ENCODE measurements at places on chromosomes 6 and 20.

DNA sequence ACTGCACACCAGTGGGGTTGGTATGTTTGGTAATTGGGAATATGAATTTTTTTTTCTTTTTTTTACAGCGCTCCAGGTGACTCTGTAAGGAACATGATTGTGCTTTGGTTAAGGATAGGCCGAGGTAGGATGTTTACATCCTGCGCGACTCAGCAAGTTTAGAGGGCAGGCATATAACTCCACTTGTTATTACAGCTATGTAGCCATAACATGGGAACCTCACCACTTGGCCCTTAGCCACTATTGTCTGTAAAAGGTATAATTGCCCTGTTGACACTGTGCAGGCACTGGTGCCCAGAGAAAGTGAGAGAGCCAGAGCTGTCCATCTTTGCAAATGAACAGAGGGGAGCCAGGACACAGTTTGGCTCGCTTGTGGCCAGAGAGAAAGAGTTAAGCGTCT lies 172.9 kb downstream of the MCHR2 start:
- no peak for DNase-seq

DNA sequence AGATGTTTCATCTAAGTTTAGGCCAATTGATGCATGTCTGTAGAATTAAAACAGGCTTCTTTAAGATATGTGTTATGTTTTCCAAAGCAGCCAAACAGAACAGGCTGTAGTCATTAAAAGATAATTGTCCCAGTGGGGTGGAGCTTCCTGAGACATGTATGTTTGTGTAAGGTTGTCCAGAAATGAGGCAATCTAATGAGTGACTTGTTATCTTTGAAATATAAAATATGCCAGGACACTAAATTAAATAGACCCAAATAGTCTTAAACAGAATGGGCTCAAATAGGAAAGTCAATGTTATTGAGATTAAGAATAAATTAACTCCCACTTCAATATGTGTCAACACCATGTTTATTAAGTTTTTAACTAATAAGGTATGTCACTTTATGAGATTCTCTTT lies 204.7 kb upstream of the RNF217 start:
- no peak for DNase-seq

DNA sequence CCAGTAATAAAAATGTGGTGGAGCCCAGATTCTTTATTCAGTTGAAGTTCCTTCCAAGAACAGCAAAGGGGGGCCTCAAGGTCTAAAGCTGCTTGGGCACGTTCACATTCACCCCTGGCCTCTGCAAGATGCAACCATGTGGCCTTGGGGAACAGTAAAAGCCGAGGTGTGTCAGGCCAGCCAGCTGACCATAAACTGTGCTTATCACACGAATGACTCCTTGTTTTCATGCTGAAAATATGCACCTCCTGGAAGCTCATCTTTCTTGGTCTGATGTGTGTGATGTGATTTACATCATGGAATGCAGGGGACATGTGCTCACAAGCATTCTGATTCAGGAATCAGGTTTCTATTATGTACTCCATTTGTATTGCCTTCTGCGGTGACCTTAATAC lies 211.6 kb upstream of the MARCKS start:
- peak; percentile 96 for DNase-seq

GRCh38 chr6:110708295-110708950 lies 106.8 kb downstream of the CDK19 start:
- DNase-seq: peak; percentile 36

- DNase-seq: no peak
These were observed 7.7 kb upstream of the CDK5RAP1 start for GRCh38 chr20:33408716-33409654.

- no peak for DNase-seq
These were observed 104.5 kb upstream of the CARMIL1 start for GRCh38 chr6:25174678-25175077.

DNA sequence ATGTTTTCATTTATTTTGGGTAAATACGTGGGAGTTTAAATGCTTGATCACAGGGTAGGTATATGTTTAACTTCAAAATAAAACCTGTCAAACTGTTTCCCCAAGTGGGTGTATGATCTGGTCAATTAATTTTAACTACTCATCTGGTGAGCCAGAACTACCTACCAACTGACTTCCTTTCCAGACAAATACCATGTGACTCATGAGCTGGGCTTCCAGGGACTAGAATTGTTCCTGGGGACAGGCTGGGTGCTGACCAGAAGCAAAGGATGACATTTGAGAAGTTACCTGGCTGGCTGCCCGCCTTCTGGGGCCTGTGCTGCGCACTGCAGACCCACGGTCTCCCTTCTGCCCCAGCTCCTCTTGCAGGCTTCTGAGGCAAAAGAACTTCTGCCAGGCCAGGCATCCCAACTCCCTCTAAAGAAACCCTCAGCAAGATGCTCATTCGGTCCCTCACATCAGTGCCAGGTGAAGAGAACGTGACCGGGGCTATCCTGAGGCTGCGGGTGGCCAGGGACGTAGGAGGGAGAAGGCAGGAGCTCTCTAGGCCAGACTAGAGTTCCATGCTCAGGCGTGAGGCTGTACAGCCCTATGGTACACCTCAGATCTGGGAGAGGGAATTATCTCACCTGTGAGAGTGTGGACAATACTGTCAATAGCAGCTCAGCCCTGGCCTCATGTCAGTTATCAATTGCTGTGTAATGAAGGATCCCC lies 103.6 kb downstream of the JPH2 start:
- peak; percentile 32 for DNase-seq

DNA sequence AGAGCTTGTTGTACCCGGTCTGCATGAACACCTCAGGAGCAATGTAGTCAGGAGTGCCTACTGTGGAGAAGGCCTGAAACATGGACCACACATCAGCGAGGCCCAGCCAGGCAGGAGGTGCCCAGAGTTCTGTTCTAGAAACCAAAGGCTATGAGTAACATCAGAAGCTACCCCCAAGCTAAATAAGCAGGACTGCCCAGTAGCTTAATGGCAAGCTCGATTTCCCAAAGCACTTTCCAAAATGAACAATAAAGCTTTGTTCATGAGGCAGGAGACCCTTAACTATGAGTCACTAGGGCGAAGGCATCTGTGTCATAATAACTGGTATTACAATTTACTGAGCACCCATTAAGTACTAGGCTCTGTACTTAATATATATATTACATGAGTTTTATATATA lies 47.4 kb downstream of the STK38 start:
- no peak for DNase-seq

- no peak for DNase-seq
These were observed 150.8 kb downstream of the TMEM200A start for GRCh38 chr6:130516604-130517003.

DNA sequence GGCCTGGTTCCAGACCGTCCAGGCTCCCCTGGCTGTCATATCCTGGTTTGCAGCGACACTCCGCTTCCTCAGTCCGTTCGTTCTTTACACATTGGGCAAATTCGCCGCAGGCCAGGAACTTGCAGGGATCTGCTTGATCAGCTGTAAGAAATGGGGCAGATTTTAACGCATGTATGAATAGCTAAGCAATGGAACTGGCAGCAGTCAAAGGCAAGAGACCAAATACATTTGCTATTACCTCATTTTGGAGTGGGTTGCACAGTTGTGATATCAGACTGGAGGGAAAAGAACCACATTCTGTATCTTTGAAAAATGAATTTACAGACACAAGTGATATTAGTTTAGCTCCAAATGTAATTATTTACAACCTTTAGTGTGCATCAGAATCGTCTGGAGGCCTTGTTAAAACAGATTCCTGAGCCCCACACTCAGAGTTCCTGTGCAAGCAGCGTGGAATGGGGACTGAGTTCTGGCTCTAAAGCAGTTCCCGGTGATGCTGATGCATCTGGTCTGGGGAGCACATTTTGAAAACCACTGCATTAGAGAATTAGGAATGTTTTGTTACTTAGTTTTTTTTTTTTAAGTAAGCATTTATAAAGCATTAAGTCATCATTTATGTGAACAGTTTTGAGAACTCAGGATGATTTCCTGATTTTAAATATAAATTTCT lies 141.3 kb downstream of the IMPG1 start:
- DNase-seq: no peak

DNA sequence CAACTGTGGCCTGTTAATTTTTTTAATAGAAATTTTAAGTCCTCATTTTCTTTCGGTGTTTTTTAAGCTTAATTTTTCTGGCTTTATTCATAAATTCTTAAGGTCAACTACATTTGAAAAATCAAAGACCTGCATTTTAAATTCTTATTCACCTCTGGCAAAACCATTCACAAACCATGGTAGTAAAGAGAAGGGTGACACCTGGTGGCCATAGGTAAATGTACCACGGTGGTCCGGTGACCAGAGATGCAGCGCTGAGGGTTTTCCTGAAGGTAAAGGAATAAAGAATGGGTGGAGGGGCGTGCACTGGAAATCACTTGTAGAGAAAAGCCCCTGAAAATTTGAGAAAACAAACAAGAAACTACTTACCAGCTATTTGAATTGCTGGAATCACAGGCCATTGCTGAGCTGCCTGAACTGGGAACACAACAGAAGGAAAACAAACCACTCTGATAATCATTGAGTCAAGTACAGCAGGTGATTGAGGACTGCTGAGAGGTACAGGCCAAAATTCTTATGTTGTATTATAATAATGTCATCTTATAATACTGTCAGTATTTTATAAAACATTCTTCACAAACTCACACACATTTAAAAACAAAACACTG lies 10.1 kb downstream of the HFE start:
- DNase-seq: no peak

DNA sequence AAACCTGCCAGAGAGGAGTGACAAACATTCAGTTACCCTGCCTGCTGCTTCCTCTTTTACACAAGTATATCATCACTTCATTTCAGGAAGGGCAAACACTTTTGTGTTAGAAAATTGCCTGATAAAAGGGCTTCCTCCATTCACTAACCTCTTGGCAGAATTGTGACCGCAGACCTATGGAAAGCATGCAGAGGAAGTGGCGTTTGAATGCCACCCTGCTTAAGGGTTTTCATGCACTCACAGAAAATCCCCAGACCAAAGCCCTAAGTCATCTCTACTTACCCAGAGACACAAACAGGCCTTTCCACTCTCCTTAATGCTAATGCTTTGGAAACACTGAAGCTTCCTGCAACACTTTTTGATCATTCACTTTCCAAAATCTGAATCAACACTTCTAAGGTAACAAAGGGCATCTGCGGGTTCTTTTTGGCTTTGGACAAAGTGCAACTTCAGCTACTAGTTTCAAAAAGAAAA lies 22.1 kb upstream of the RALGAPA2 start:
- DNase-seq: no peak

- no peak for DNase-seq
These were observed 3.7 kb upstream of the RNASET2 start for GRCh38 chr6:166959911-166960608.

GRCh38 chr6:149043476-149044130 lies 273.9 kb upstream of the TAB2 start:
- no peak for DNase-seq

- no peak for DNase-seq
These were observed 66.5 kb upstream of the RNF146 start for GRCh38 chr6:127200114-127200513.

- no peak for DNase-seq
These were observed 149.6 kb upstream of the KCNK16 start for GRCh38 chr6:39471954-39472659.

DNA sequence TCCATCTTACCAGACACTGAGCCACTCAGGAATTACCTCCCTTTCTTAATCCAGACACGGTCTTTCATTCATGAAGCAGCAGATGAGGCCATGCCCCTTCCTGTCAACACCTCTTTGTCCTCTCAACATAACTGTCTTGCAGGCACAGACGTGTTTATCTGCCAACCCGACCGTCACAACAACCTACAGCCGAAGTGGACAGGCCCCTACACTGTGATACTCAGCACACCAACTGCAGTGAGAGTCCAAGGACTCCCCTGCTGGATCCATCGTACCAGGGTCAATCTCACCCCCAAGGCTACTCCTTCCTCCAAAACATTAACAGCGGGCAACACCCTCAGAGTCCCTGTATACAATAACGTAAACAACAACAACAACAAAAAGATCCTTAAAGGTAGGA lies 30.6 kb upstream of the ULBP3 start:
- DNase-seq: no peak

GRCh38 chr6:134466771-134467525 lies 149.0 kb upstream of the SGK1 start:
- DNase-seq: no peak

Measured in skeletal muscle cell (primary cell).